ENCODE measurements at places on chromosomes 7 and 10. TPM values are rescaled to one million over a fixed set of nuclear protein-coding genes. Genes with fewer than 3 reads are reported as not detected.

DNA sequence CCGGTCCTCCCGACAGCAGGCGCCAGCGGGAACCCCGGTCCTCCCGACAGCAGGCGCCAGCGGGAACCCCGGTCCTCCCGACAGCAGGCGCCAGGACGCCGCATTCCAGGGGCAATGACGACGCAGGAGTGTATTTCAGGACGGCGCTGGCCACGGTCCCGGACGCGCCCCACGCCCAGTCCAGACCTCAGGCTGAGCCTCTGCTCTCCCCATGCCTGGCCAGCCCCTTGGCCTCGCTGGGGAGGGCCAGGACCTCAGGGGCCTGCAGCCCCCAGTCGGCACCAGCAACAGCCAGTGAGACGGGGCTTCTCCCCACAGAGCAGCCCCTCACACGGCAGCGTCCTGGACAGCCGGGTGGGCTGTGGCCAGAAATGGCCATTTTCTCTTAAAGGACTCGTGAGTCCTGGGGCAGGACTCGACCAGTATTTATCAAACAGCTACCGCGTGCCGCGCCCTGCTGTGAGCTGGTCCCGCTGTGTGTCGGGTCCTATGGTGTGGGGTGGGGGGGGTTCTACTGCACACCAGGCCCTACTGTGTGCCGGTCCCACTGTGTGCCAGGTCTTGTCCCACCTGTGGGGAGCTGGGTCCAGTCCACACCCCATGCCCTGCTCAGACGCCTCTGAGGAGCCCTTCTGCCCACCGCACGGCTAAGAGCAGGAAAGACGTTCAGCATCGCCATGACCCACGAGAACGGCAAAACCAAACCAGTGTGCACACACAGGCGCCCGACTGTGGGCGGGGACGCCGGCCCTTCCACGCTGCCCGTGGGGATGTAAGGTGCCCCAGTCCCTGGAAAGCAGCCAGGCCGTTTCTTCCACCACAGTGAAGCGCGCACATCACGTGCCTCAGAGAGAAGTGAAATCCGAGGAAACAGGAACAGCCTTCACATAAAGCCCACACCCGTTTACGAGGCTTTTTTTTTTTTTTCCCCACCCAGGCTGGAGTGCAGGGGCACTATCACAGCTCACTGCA is 33.3 kb downstream of the GET4 start:
- DNase-seq = peak; percentile 78

GRCh38 chr10:118783776-118784545 is 29.2 kb upstream of the CACUL1 start:
- no peak for DNase-seq

- DNase-seq = no peak
These were observed 10.4 kb downstream of the CPA2 start for GRCh38 chr7:130276796-130277762.

- no peak for DNase-seq
These were observed 183.7 kb downstream of the TRIL start for GRCh38 chr7:28774261-28774988.

- no peak for DNase-seq
These were observed 56.5 kb downstream of the FIGNL1 start for GRCh38 chr7:50393547-50394252.

GRCh38 chr10:59907918-59908807 is 1.8 kb upstream of the CCDC6 start:
- no peak for DNase-seq

DNA sequence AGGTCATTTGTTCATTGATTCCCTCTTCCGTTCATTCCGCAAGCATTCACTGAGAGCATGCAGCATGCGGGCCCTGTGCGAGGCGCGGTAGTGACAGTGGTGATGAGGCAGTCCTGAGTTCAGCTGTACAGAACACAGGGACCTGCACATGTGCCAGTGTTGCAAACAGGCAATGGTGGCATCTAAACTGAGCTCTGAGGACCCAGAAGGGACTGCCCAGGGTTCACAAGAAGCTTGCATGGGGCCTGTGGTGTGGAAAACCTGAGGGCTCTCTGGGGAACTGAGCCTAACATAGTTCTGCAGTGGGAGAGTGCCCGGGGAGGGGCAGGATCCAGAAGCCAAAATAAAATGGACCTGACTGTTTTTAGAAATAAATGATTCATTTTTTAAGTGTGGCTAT is 13.2 kb downstream of the ZNF488 start:
- DNase-seq = no peak

DNA sequence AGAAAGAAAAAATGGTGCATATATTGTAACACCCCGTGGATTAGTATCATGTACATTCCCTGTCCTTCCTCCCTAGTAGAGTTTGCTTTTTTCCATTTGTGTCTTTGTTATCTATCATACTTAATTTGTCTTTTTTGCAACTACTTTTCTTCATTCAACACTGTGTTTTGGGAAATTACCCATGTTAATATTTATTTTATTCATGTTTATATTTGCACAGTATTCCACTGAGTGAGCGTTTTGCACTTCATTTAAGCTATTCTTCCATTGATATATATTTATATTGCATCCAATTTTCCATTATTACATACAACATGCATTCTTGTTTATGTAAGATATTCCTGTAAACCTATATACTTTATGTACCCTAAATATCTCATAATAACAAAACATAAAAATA is 57.6 kb upstream of the FAM171A1 start:
- no peak for DNase-seq

- DNase-seq = no peak
These were observed 16.9 kb upstream of the DLD start for GRCh38 chr7:107874111-107874510.

DNA sequence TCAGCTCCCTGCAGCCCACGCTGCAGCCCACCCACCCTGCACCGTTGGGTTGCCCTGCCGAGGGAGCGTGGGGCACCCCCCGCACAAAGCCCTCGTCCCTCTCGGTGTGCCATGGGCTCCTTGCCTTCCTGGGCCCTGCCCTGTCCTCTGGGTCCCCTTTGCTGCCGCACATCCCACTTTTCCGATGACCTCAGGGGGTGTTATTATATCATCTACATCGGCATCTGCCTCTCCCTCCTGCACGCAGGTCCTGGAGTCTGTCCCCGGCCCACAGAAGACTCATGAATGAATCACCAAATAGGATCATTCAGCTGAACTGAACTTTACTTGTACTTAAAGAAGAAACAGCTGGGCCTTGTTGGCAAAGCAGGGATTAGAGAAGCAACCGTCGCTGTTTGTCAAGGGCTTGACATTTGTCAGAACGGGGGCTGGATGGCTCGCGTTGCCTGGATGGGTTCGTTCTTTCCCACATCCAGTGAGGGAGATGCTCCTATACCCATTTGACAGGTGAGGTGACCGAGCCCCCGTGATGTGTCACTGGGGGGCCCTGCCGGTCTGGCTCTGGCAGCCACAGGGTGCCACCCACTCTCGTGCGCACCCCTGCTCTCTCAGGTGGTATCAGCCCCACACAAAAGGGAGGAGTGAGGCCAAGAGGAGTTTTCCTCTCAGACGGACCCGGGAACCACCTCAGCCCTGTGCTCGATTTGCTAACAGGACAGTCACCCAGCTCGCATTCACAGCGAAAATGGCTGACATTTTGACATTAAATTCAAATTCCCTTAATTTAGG is 58.6 kb upstream of the EBF3 start:
- DNase-seq = no peak

DNA sequence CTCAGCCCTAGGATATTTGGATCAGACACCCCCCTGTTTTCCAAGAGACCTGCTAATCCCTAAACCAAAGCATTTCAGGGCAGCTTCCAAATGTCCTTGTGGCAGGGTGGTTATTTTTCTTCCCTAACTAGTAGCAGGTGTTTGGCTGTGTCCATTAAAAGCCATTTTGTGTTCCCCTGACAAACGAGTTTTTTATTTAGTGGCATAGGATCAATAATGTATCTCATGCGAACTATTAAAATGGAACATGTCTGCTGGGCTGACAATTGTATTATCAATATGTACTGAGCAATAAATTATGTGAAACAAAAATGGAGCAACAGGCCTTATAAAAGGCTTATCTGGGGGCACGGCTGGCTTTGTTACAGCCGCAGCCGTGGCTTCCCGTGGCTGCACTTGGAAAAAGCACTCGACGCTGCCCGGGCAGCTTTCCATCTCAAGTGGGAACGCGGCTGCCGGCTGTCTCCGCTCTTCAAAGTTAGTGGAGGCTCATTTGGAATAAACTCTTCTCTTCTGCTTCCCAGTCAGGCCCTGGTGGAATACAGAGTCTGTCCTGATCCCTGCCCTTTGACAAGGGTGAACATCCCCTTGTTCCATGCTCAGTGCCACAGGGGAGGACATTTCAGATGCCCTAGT is 554.3 kb downstream of the TYW1 start:
- DNase-seq = peak; percentile 67

GRCh38 chr10:86251426-86251825 is 115.2 kb downstream of the GRID1 start:
- DNase-seq = no peak

DNA sequence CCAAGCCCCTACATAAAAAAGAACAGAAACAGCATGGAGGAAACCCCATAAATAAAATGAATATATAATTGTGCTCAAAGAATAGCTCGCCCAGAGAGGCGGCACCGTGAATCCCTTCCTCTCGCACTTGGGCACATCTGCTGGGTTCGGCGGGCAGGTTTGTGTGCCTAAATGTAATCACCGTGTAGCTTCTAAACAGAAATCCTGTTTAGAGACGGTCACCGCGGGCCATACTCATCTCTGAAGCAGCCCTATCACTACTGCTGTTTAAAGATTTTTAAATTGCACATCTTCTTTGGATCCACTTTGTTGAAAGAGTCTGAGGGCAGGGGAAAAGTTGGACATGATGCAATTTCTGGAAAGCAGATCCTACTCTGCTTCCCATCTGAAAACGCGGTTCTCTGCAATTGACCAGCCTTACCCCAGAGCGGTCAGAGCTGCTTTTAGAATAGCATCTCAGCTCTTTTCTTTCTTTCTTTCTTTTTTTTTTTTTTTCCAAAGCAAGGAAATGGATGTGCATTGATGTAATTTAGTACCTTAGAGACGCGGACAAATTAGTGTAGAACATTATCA is 6.4 kb downstream of the DRGX start:
- DNase-seq = no peak

DNA sequence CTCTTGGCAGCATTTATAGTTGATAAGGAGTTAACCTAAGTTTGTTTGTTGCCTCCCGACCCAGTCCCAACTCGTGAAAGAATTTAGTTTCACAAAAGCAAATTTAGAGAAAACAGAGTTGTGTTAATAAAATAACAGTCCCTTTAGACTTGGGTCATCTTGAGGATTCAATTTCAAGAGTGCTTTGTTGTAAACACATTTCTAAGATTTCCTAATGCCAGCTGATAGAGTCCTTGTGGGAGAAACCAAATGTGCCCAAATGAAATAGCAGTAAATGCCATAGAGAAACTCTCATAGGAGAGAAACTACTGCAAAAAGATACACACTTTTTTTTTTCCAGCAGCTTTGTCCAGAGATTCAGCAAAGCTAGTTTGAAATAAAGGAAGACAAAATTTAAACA is 211.3 kb upstream of the BMPER start:
- DNase-seq = no peak

- DNase-seq = peak; percentile 38
These were observed 13.2 kb downstream of the PWWP2B start for GRCh38 chr10:132410056-132410778.

- no peak for DNase-seq
These were observed 16.0 kb downstream of the HIF1AN start for GRCh38 chr10:100551738-100552137.

- no peak for DNase-seq
These were observed 28.3 kb downstream of the EXOC6 start for GRCh38 chr10:92876509-92877036.

- no peak for DNase-seq
These were observed 24.0 kb upstream of the TMEM213 start for GRCh38 chr7:138773817-138774216.

- DNase-seq = peak; percentile 19
These were observed 77.7 kb downstream of the TFEC start for GRCh38 chr7:115952832-115953231.

DNA sequence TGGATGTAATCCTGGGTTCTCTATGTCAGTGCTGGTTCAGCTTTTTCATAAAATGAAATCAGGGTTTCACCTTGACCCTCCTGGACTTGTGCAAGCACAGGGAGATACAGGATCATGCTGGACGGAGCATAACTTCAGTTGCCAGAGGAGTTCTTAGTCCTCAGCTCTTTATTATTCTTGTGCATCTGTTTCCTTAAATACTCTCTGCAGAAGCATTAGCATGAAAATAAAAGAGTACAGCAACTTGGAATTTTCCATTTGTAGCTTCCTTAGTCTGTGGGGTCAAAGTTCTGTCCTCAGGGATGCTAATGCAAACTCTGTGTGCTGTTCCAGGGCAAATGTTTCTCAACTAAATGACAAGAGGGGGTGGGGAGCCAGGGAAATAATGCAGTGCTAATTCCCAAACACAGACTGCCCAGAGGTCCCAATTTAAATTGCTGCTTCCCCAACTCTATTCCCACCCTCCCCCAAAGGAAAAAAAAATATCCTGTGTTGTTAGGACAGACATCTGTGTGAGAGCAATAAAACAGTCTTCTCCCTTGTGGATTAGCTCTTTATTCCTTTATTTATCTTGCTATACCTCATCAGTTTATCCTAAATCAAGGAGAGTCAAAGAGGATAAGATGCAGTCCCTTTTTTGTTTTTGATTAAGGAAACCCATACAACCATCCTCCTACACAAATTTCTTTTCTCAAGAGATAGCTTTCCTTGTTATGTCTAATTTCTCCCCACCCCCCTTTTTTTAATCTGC is 905.0 kb downstream of the LRMDA start:
- no peak for DNase-seq

DNA sequence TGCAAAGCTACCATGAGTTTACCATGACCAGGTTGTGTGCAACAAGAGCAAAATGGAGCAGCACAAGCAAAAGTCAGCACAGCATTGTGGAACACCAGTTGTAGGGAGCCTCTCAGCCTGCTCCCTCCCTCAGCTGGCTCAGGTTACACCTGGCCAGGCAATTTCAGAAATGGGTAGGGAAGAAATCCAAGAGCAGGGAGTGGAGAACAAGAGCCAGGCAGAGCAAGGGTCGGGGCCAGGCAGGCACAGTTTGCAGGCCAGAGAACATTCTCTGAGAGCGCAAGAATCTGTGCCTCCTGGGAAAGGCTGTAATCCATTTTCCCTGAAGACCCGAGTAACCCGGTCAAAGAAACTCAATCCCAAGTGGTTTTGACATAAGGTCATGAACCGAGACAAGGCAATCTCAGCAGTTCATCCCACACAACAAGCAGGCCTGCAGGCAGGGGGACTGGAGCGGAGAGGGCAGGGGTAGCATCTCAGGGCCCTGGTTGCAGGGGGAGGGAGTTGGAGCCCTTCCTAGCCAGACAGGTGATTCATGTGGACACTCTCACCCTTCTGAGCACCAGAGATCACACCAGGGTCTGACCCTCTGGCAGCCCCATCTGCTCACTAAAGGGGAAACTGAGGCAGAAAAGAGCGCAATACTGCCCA is 258.4 kb downstream of the PLXNA4 start:
- DNase-seq = no peak

GRCh38 chr7:29565224-29565630 is 1.6 kb downstream of the PRR15 start:
- DNase-seq = no peak

Gene SFTPD
- 0.23 TPM for polyA plus RNA-seq

Gene COBL
- 27.0 TPM for polyA plus RNA-seq

Gene CH25H
- polyA plus RNA-seq = 1.8 TPM

Gene CPA2
- polyA plus RNA-seq = 0.05 TPM

Gene GIMAP6
- 14.6 TPM for polyA plus RNA-seq

Gene RSU1
- polyA plus RNA-seq = 44.4 TPM

Gene GCK
- 17.4 TPM for polyA plus RNA-seq

Measured in right cardiac atrium (tissue), 5 donors.